Peyer's patch (tissue), 4 donors: ENCODE measurements at places on chromosomes 11 and 22. TPM values are rescaled to one million over a fixed set of nuclear protein-coding genes. Genes with fewer than 3 reads are reported as not detected.

Gene CNGA4
- total RNA-seq, result not detected

- no peak for DNase-seq
Observed at GRCh38 chr11:17898782-17899181, 114.1 kb downstream of the SERGEF start.

Gene DMC1
- not detected for total RNA-seq

DNA sequence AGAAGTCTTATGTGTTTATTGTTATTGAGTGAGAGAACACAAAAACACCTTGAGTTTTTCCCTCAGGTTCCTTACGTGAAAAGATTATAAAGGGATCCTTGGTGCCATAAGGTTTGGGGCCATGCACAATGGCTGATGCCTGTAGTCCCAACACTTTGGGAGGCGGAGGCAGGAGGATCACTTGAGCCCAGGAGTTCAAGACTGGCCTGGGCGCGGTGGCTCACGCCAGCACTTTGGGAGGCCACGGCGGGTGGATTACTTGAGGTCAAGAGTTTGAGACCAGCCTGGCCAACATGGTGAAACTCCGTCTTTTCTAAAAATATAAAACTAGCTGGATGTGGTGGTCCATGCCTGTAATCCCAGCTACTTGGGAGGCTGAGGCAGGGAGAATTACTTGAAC, 5.4 kb downstream of the SMDT1 start:
- DNase-seq, result no peak

DNA sequence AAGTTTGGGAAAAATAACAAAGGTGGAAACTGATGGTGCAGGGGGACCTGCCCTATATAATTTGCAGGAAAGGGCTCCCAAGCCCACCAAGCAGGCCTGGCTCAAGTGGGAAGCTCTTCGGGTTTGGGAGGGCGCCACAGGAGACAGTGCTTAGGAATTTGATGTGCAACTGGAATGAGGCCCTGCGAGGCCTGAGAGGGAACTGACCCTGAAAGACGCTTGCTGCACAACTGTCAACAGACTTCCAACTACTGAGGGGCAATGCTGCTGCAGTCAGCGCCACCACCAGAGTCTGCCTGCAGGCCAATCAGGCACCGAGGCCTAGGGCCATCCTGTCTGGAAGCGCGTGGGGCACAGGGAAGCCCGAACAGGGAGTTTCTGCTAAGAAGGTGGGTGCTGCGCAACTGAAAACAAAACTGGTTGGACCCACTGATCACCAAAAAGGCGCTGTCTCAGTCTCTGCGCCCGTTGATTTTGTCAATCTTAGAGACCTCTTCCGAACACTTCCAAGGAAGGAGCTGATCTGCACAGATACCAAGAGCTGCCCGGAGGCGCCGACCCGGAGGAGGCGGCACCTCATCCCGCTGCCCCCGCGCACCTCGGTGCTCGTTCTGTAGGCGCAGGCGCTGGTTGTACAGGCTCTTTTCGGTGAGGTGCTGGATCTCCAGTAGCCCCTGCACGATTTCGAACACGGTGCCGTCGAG, 667 bp downstream of the DGCR6L start:
- no peak for DNase-seq

Gene ACTN3
- total RNA-seq, result not detected

Gene EI24
- total RNA-seq, result 57.6 TPM

DNA sequence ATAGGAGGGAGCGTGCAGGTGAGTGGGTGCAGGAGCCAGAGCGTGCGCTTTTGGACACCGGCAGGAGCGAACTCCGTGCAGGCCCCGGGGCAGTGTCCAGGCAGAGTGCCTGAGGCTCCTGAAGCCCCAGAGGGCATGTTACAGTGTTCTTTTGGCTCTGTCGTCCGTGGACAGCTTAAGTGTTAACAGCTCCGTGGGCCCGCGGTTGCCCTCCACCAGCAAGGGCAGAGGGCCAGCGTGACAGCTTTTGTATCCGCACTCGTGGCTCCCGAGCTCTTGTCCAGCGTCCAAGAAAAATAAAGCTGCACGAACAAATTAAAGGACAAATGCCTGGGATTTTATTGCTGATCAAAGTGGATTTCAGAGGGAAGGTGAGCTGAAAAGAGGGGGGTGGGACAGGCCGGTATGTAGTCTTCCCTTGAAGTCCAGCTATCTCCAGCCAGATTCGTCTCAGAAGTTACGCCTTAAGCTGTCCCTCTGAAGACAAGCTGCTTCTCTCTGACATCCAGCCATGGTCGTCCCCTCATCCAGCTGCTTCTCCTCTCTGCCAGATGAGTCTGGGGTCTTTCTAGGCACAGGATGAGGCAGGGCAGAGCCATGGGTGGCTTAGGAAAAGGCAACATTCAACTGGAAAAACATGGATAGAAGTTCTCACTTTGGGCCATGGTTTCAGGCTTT, 968 bp upstream of the TMEM109 start:
- no peak for DNase-seq

DNA sequence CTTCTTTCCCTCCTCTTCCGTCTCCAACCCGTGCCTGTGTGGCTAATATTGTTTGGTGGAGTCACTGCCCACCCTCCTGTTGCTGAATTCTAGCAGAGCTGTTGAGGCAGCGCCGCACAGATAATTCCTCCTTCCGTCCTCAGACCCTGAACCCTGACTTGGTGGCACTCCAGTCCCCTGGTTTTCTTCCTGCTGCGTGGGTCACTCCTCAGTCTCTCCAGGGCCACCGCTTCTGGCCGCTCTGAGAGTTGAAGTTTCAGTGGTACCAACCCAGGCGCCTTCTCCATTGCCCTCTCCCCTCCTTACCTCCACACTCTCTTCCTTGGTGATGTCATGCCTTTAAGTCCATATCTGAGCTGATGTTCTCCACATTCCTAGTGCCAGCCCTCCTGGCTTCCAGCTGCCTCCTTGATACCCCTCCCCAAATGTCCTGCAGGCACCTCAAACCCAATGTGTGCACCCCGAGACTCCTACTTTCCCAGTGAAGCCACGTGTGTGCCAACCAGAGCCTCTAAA, 54.5 kb upstream of the RASD2 start:
- no peak for DNase-seq

Gene VSTM5
- 1.7 TPM for total RNA-seq

Gene OR56A1
- total RNA-seq, result not detected

GRCh38 chr11:96736601-96737000, 346.8 kb downstream of the JRKL start:
- no peak for DNase-seq

GRCh38 chr11:117094776-117095175, 3.5 kb downstream of the SIK3 start:
- no peak for DNase-seq

GRCh38 chr22:32692371-32692770, 109.1 kb upstream of the TIMP3 start:
- DNase-seq, result no peak

DNA sequence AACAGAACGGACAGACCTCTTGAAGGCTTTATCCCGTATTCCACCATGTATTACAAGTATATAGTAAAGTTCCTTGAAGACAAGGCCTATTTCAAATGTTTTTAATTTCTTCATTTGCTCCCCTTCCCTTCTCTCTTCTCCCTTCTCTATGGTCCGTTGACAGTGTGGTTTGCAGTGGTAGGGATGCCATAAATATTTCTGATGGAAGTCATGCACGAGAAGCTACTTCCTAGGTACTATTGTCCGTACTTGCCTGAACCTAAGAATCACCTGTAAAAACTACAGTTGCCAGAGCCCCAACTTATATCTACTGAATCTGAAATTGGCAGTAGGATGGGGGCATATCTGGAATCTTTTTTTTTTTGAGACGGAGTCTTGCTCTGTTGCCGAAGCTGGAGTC, 2.8 kb downstream of the PISD start:
- no peak for DNase-seq

Gene OR51Q1
- total RNA-seq, result not detected

- peak; percentile 92 for DNase-seq
Observed at GRCh38 chr22:30286813-30287647, 2.3 kb downstream of the CASTOR1 start.

- DNase-seq, result no peak
Observed at GRCh38 chr11:119615003-119615881, 113.8 kb downstream of the NECTIN1 start.

DNA sequence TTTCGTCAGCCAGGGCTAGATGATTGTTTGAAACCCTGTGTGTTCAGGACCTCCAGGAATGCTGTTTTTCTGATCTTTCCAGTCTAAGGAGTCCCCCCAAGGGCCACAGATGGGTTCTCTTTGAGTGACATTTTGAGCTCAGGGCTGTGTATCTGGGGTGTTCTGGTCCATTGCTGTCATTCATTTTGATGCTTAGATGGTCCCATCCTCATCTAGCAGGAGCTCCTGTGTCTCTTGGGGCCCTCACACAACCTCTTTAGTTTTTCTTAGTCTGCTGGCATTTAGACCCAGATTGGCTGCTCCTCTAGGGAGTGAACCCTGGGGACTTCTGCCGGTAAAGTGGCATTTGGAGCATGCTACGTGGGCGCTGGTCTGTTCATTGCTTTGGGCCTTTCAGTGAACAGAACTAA, 39.1 kb downstream of the MED15 start:
- no peak for DNase-seq

Gene OR8A1
- total RNA-seq, result not detected

Gene FDXACB1
- 1.7 TPM for total RNA-seq

Gene GLB1L3
- total RNA-seq, result not detected

- no peak for DNase-seq
Observed at GRCh38 chr22:32536352-32536751, 61.7 kb downstream of the FBXO7 start.

- DNase-seq, result no peak
Observed at GRCh38 chr22:37525746-37526350, 6.6 kb upstream of the CARD10 start.

GRCh38 chr11:68169442-68169841, 43.7 kb downstream of the KMT5B start:
- DNase-seq, result no peak

DNA sequence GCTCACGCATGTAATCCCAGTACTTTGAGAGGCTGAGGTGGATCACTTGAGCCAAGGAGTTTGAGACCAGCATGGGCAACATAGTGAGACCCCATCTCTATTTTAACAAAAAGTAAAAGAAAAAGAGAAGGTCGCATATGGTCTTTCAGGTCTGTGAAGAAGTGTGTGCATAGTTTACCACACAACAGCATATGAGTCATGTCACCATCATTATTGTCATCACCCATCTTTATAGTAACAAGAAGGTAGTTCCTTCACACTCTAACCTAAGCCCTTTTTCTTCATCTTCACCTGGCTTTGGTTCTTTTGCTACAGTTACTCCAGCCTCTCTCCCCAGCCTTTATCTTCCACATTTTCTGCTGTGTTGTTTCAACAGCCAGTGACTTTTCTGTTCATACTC, 39.2 kb downstream of the PACS1 start:
- DNase-seq, result no peak

Gene PKDREJ
- total RNA-seq, result 1.3 TPM

- DNase-seq, result no peak
Observed at GRCh38 chr11:83521647-83522596, 235.8 kb upstream of the CCDC90B start.

GRCh38 chr11:122796128-122796717, 42.1 kb upstream of the CRTAM start:
- DNase-seq, result peak; percentile 82
